Tracheal epithelial cell (primary cell): ENCODE measurements at places on chromosomes 2 and 18. TPM values are rescaled to one million over a fixed set of nuclear protein-coding genes. Genes with fewer than 3 reads are reported as not detected.

The SERPINB13 gene
- 9.2 and 20.5 TPM in 2 replicates for total RNA-seq

The IL18RAP gene
- 0.48 TPM in 1 of 2 replicates, not detected in the other for total RNA-seq

The ERMN gene
- total RNA-seq = not detected in 2 replicates

The IGFBP5 gene
- 0.43 and 3.4 TPM in 2 replicates for total RNA-seq

The LGALSL gene
- total RNA-seq = 13.0 and 14.0 TPM in 2 replicates

The CXCR1 gene
- not detected in 2 replicates for total RNA-seq

The FOXD4L1 gene
- total RNA-seq = under 0.01 TPM in 2 replicates

The TEKT4 gene
- not detected in 2 replicates for total RNA-seq
